ENCODE measurements at places on chromosomes 2 and 18.

DNA sequence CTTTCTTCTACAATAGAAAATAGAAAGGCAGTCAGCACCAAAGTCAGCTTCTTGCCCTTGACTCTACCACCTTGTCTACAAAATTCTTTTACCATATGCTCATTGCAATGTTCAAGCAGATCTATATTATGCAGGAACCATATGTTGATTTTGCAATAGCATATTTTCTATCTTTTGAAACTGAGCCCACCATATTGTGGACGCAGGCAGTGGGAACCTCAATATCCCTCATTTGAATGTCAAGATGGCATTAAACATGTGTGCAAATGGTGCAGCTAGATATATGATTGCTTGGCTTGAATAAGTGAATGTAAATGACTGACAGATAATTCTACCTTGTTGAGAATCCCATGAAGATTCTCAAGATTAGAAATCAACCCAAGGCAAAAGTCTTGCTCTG lies 412.7 kb upstream of the FSHR start:
- no peak for DNase-seq

GRCh38 chr2:186093174-186093573 lies 354.6 kb downstream of the FSIP2 start:
- no peak for DNase-seq

DNA sequence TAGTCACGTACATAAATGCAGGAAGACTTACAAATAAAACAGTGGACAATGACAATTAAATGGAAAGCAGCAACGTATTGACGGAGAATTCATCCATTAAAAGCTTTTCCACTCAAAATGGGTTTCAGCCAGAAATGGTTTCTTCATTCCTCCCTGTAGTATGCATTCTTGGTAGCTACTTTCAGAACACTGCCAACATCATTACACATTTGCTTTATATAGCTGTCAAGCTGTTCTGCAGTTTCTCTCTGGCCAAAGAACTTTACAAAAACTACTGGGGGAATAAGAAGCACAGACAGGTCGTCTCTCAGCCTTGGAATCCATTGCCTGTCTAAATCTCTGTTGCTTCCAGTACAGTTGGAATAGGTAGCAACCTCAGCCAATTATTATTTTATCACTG lies 84.1 kb upstream of the NCKAP5 start:
- no peak for DNase-seq

DNA sequence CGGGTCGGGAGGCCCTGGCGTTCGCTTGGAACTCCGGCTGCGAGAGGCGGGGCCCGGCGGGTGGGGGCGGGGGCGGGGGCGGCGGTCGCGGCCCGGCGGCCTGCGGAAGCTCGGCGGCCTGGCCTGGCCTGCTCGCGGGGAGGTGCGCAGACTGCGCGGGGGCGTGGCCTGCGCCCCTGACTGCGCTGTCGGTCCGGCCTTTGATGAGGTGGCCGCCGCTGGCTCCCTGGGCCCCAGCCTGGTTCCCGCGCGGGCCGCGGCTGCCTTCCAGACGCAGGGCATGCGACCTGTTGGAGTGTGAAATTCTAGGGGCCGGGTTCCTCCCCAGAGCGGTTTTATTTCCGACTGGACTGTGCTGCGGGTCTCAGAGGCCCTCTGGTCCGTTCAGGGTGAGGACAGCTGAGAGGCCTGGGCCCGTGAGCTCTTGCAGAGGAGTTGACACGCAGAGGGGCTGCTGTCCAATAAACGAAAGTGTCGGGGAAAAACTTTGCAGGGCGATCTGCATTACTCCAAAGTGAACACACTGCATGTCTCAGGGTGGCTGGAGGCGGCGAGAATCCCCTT lies 629 bp downstream of the NRBP1 start:
- DNase-seq: peak; percentile 58

DNA sequence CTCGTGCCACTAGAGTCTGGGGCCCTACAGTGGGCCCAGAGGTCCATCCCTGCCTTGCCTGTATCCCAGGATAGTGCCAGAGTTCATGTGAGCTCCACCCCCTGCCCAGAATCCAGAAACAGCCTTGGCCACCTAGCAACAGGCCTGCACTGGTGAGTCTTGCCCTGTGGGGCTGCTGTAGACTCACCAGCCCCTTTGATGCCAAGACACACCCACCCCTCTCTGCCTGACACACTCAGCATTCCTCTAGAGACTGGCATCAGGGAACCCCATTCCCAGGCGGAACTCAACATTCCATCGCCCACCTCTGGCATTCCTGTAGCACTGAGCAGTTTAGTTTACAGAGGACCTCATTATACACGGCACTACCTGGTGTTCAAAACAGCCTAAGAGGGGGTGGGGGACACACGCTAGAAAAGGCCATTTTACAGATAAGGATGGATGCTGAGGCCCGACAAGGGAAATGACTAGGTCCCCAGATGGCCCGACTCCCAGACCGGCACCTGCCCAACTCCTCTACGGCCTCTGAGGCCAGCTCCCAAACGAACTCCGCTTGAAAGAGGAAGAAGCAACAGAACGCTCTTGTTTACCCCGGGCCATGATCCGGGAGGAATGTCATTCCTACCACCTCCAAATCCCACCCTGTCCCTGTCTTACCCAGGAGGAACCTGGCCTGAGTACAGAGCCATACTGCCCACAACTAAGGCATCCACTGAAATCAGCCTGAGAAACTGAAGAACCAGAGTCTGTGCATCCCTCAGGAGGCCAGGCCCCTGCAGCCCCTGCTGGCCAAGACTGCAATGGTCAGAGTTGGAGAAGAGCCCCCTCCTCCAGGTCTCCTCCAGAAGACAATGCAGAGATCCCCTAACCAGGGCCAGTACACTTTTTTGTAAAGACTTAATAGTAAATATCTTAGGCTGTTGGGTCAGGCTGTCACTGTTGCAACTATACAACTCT lies 180.2 kb downstream of the TNS1 start:
- no peak for DNase-seq

DNA sequence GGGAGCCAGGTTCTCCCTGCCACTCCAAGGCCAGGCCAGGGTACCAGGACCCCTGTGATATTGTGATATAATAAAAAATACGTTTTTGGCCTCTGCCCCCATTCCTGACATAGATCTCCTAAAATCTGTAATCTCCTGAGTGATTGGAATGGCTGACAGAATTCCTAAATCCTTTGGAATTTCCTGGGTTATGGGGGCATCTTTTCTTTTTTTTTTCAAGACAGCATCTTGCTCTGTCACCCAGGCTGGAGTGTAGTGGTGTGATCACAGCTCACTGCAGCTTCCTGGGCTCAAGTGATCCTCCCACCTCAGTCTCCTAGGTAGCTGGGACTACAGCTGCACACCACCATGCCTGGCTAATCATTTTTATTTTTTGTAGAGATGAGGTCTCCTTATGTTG lies 26.2 kb upstream of the TUBB6 start:
- DNase-seq: no peak

DNA sequence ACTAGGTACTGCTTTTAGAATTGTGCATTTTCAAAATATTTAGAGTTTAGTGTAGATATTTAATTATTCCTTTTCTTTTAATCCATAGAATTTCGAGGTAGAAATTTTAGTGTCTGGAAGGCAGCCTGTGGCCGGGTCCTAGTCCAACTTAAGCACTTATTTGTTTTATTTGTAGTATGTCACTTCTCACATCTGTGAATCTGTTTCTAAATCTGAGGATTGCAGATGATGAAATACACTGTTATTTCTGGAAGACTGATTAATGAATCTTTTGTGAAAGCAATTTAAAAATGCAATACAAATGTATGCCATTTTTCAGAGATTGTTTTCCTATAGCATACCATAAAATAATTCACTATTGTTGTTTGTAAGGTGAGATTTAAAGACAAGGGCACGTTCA lies 483.9 kb upstream of the TRIB2 start:
- no peak for DNase-seq

- DNase-seq: no peak
These were observed 277.3 kb downstream of the MBD2 start for GRCh38 chr18:53947092-53947640.

- DNase-seq: peak; percentile 50
These were observed 1.1 kb downstream of the CASP8 start for GRCh38 chr2:201261471-201261870.

DNA sequence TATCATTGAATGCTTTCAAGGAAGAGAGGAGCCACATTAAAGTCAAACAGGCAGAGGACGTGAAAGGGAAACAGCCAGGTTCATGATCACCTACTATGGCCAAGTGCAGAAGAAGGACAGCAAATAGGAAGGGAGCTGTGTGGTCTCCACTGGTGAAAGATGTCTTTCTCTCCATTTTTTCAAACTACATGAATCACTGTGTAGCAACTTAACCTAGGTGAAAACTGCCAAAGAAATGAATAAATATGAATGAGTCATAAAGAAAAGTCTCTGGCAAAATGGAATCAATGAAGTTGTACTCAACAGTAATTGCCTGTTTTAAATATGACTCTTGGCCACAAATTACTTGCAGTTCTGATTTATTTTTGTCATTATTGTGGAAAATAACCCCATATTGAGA lies 452.6 kb upstream of the PKDCC start:
- no peak for DNase-seq

DNA sequence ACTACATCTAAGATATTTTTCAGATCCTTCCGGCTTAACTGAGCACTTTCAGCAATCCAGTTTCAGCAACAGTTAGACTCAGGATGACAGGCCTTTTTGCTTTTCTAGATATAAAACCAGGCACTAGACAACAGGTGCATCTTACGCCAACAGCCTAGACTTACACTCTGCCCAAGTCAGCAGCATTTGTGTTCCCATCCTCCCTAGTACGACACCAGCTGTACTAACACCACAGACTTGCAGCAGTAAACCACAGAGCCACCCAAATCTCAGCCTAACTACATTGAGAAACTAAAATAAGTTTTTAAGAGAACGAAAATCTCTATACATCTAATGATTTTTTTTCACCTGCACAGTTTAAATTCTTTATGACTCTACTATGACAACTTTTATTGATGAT lies 89.9 kb upstream of the DNMT3A start:
- no peak for DNase-seq

DNA sequence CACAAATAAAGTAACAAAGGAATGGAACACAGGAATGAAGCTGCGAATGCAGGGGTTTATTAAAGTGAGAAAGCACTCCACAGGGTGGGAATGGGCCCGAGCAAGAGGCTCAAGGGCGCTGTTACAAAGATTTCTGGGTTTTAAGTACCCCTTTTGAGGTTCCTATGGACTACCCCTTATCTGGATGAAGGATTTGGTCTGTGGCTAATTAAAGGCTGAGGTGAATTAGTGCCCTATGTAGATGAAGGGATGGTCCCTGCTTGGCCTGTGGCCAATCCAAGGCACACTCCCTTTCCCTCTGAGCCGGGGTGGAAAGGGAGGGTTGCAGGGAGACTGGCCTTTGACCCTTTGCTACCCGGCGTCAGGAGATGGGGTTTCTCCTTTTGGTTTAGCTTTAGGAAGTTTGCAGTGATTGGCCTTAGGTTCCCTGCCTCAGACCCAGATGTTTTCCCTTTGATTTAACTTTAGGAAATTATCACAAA lies 47.5 kb upstream of the CNGA3 start:
- DNase-seq: no peak

- no peak for DNase-seq
These were observed 303.7 kb downstream of the SS18 start for GRCh38 chr18:25786758-25787157.

GRCh38 chr2:214674278-214674677 lies 135.2 kb downstream of the BARD1 start:
- no peak for DNase-seq

GRCh38 chr18:49061991-49062831 lies 111.4 kb upstream of the SMAD7 start:
- no peak for DNase-seq

GRCh38 chr2:199770716-199771115 lies 80.3 kb downstream of the FTCDNL1 start:
- no peak for DNase-seq

DNA sequence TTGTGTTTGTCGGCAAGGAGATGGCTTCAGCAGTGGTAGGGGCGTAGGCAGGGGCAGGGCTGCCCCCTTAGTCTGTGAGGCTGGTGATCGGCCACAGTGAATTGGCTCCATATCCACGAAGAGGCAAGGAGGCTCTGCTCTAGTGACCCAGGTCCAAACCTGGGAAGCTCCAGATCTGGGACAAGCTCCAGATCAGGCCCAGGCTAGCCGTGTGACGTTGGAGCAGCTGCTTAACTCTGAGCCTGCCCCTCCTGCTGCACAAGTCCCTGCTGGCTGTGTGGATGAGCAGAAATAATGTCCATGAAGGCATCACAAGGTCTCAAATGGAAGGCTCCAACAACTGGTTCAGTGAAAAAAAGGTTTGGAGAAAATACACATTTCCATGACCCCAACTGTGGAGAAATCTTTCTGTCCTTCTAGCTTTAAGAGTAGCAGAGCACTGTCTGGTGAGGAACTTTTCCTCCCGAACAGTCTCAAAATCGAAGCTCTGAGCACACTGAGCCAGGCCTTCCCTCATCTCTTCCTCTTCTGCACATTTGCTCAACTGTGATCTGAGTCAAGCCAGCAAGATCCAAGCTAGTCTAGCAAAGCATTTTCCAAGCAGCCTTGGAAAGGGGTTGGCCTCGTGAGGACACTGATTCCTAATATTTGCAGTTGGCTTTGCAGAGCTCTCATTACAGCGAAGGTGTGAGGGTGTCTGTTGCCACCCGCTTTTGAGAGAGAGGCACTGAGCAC lies 67.0 kb upstream of the TCF7L1 start:
- DNase-seq: no peak

GRCh38 chr2:40546439-40547191 lies 94.7 kb upstream of the SLC8A1 start:
- DNase-seq: no peak

- DNase-seq: no peak
These were observed 904.8 kb upstream of the CHAC2 start for GRCh38 chr2:52862801-52863200.

GRCh38 chr2:77590298-77590917 lies 68.2 kb upstream of the LRRTM4 start:
- DNase-seq: no peak

- DNase-seq: no peak
These were observed 128.0 kb downstream of the ZNF407 start for GRCh38 chr18:74725690-74726089.

- no peak for DNase-seq
These were observed 1.3 kb downstream of the ITM2C start for GRCh38 chr2:230865766-230866755.
